T-helper 2 cell (primary cell): ENCODE measurements at places on chromosomes 3 and 15.

DNA sequence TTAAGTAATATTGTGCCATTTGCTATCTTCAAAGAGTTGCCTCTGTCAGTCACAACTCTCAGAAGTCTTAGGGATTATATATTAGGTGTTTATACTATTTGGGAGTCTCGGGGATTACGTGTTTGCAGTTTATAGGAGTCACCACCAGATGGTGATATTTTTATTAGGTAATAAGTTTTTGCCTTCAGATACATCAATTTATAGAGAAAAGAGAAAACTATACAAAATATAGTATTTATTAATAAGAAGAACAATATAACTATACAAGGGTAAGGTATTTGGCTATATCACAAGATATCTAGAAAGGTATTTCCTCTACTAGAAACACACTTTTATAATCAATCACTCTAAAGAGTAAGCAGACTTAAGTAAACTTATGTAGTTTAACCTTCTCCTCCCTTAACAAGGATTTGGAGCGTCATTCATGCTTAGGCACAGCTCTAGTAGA lies 10.7 kb upstream of the DHX36 start:
- no peak for DNase-seq

GRCh38 chr15:48371961-48372360 lies 40.7 kb downstream of the DUT start:
- DNase-seq: no peak

GRCh38 chr3:152190636-152191183 lies 78.0 kb upstream of the MBNL1 start:
- DNase-seq: no peak

GRCh38 chr3:94440767-94441493 lies 378.1 kb downstream of the NSUN3 start:
- DNase-seq: no peak

GRCh38 chr15:93997071-93997658 lies 234.2 kb upstream of the MCTP2 start:
- DNase-seq: no peak

DNA sequence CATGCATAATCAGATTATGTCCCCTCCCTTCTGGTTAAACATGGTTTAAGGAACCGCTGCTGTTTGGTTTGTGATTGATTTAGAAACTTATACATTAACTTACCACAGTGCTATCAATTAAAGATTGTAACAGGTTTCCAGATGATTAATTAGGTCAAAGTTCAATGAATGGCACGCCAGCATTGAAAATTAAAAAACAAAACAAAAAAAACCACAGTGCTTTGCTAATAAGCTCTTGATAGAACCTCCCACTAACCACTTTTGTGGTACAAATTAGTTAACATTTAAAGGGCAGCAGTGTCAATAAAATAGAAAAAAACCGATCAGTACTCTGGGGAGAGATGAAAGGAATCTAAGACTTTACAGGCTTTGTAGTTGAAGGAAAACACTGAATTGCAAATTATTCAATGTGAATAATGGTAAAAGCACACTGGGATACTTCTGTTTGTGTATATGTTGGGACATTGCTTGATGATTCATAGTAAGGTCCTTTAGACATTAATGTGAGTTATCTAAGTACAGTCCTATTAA lies 7.6 kb upstream of the C3orf38 start:
- DNase-seq: no peak

DNA sequence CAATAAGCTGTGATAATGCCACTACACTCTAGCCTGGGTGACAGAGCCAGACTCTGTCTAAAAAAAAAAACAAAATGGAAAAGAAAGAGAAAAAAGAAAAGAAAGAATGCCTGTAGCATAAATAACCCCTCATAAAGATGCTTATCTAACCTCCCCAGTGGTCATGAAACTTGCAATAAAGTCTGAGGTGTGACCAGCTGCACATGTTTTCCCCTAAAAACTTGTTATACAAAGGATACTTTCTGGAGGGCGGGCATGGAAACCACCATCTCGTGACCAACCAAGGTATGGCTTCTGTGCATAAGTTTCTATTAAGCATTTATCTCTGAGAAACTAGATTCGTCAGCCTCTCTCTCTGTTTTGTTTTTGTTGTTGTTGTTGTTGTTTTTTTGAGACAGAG lies 21.8 kb downstream of the CCDC32 start:
- no peak for DNase-seq

DNA sequence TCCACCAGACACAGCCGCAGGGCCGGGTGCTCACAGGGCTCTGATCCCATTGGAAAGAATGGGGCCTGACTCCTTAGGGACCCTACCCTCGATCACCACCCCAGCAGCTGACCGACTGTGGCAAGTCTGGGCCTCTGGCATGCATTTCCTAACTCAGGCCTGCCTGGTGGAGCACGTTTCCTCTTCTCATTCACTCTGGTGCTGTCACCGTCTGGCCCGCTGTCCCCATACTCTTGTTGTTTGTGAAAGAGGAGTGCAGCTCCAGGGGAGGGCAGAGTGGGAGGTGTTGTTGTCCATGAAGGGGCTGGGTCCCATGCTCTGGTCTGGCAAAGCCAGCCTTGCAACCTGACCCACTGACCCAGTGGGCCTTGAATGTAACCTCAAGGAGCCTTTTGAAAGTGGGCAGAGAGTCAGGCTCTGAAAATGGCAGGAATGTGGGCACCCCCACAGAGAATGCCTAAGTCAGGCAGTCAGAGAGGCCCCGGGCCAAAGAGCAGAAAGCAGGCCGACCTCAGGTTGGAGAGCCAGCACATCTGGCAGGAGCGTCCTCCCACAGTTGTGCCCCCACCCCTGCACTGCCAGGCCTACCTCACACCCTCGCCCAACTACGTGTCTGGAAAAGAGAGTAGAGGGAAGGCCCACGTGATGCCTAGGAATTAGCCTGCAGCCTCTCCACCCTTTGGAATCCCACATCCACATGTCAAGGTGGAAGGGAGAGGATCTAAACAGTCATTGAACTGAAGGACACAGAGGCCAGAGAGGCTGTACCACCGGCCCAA lies 10.9 kb downstream of the SEMA7A start:
- DNase-seq: no peak

DNA sequence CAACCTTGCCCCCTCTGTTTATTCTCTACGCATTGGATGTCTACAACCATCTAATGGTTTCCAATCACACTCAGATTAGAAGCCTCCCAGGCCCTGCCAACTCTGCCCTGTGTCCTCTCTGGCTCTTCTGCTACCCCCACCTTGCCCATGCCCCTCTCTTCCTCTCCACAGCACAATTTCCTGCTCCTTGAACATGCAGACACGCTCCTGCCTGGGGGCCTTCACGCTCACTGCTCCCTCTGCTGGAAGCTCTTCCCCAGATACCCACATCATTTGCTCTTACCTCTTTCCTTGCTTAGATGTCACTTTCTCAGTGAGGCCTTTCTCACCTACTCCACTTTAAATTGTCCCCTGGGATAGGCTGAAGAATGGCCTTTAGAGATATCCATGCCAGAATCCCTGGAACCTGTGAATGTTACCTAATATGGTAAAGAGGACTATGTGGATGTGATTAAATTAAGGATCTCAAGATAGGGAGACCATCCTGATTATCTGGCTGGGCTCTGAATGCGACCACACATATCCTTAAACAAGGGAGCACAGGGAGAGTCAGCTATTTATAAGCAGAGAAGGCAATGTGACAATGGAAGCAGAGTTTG lies 9.9 kb downstream of the KY start:
- DNase-seq: no peak

DNA sequence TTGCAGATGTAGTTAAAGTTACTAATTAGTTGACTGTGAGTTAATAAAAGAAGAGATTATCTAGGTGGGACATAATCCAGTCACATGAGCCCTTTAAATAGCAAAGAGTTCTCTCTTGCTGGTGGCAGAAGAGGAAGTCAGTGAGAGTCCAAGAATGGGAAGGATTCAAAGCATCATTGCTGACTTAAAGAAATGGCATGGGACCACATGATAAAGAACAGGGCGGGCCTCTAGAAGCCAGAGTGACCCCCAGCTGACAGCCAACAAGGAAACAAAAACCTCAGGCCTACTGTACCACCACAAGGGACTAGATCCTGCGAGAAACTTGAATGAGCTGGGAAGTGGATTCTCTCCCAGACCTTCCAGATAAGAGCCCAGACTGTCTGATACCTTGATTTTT lies 447.2 kb upstream of the CCDC54 start:
- no peak for DNase-seq

DNA sequence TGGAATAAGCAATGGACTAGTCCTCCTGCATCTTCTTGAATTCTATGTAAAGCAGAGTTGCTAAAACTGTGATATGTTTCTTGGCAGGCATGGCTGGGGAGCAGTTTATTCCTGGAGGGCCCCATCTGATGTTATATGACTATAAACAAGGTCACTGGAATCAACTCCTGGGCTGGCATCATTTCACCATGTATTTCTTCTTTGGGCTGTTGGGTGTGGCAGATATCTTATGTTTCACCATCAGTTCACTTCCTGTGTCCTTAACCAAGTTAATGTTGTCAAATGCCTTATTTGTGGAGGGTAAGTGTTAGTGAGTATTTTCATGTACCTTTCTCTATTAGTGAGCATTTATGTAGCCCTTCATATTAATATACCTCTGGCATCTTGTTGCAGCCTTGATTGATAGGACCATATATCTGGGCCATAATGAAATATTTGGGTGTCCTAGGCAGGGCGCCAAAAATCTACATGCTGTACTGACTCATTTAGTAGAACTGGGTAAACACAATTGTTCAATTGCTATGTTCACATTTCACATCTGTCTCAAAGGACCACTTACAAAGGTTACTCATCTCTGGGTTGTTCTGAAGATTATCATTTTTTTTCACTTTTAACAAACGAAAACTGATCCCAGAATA lies 52.6 kb upstream of the ADGRG7 start:
- DNase-seq: no peak

DNA sequence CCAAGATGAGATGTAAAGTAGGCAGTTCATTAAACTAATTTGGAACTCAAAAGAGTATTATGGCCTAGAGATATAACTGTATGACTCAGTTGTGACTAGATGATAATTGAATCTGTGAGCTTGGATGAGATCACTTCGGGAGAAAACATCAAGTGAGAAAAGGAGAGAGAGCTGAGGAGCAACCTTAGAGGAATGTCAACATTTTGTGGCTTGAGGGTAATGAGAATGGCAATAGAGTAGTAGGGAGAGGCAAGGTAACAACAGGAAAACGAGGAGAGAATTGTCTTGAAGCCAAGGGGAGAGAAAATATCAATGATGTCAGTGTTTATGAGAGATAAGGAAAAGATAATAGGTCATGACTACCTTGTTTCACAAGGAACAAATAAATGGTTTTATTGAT lies 580.2 kb downstream of the NLGN1 start:
- no peak for DNase-seq

- no peak for DNase-seq
These were observed 43.1 kb upstream of the HACD2 start for GRCh38 chr3:123627673-123628670.

DNA sequence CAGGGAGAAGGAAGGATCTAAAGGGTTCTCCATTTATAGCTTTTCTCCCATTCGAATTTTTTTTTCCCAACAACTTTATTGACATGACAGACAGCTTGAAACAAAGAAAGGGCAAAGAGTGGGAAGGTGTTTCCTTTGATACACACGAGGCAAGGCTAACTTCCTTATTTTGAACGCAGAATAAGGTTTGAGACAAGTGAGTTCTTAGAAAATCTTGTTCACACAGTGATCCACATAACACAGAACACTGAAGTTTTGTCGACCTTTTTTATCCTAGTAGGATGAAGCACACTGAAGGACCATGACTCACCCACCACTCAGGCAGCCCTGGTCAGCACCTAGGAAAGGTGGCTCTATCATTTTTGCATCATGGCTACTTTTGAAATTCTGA lies 425.8 kb upstream of the MDFIC2 start:
- no peak for DNase-seq

GRCh38 chr3:131543714-131544113 lies 40.9 kb upstream of the MRPL3 start:
- no peak for DNase-seq

DNA sequence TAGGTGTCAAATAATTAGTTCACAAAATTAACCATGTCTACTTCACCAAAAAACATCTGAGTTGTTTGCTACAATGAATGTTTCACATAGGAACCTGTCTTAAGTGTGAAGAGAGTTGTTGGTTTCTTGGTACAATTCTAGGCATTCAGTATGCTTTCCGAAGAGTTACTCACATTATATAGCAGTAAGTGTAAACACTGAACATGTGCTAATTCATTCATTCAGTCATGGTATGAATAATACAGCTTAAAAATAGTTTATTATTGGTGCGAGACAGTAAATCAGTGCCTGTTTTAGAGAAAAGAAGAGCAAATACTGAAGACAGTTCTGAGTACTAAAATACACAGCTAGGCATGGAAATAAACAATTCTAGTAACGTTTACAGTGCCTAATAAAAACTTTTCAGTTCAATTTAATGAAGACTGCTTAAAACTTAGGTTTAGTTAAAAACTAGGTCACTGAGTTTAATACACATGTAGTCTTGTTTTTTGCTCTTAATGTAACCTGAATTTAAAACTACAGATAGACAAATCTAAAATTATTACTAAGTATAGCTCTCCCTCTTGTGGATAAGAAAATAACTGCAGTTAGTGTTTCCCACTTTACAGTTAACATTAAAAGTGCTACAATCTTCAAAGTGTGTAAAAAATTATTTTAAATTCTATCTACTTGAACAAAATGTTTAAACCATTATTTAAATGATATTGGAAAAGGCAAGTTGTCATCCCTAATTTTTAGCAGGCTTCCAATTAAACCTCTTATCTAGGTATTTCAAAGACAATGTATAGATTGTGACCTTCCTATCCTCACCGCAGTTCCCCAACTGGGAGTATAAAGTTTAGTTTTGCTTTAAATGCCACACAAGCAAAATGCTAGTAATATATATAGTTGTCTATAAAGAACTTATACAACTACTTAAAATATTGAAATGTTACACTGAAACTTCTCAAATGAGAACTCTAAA lies 20.1 kb upstream of the ZCWPW2 start:
- no peak for DNase-seq

DNA sequence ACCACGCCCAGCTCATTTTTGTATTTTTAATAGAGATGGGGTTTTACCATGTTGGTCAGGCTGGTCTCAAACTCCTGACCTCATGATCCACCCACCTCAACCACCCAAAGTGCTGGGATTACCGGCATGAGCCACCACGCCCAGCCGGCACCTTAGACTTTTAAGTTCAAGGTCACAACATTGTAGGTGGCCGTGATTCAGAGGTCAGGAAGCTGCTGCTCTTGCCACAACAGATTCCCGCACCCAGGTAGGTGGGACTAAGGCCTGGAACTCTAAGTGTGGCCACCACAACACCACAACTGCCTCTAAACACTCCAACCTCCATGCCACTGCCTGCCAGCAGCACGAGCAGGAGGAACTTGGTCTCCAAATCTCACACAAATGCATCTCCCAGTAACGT lies 196.8 kb downstream of the STT3B start:
- DNase-seq: no peak

DNA sequence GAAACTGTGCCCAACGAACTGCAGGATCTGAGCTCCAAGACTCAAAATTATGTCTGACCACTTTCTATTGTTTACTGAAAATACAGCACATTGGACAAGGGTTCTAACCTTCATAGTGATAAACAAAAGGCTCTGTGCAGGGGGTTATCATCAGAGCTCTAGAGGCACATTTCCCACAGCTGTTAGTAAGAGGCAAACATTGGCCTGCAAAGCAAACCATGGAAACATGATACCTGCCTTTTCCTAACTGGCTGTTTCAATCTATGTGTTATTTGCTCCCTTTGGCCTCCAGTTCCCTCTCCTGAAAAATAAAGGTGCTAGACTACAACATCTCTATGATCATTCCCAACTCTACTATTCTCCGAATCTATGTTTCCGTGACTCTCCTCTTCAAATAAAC lies 159.7 kb upstream of the ARHGEF26 start:
- no peak for DNase-seq
